Vagina (tissue), 2 donors: ENCODE measurements at places on chromosomes 16 and 17.
A peak's percentile ranks its signal among the peaks of the same experiment; 100 is the strongest.

DNA sequence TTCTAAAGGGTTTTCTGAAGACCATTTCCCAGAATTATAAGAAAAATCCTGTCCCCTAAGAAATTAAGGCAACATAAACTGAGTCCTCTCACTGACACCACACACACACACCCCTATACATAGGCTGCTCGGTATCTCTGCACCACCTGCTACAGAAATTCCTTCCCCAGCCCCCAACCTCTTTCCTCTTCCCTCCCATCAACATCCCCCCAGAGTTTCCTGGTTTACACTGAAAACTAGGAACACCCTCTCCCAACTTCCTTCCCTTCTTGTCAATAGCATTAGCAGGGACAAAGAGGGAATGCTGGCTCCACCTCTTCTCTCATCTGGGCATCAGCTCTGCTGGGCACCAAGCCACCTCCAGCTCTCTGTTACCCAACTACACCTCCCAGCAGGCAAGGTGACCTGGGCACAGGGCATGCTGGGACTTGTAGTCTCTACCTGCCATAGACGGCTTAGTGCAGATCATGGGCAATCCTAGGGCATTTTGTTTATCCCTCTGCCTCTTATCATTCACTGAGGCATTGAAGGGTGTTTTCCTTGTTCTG, 15.7 kb downstream of the CAVIN1 start:
- no peak for DNase-seq

DNA sequence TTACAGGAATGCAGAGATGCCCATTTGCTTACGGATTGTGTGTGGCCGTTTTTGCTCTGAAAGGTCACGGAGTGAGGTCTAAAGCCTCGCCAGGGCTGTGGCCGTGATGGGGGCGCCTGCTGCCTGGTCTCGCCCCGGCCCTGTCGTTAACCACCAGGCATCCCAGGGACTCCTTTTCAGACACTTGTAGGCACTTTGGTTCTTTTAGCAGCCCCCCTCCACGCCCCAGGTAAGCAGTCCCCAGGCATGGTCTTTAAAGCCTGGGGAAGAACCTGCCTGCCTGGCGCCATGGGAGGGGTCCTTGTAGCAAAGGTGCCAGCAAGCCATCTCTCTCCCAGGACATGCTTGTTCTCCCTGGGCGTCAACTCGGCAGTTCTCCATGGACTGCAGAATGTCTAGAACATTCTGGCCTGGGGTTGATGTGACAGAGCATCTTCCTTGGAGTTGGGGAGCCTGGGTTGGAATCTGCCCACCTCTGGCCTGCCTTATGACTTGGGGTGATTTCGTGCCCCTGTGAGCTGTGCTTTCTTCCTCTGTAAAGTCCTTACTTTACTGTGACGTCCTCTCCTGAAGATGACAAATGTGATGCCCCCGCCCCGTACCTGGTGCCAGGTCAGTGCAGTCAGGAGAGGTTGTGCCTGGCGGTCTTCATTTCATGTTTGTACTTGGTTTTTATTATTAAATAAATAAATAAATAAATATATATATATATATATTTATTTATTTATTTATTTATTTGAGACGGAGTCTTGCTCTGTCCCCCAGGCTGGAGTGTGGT, 5.4 kb downstream of the KCTD5 start:
- DNase-seq, result no peak

DNA sequence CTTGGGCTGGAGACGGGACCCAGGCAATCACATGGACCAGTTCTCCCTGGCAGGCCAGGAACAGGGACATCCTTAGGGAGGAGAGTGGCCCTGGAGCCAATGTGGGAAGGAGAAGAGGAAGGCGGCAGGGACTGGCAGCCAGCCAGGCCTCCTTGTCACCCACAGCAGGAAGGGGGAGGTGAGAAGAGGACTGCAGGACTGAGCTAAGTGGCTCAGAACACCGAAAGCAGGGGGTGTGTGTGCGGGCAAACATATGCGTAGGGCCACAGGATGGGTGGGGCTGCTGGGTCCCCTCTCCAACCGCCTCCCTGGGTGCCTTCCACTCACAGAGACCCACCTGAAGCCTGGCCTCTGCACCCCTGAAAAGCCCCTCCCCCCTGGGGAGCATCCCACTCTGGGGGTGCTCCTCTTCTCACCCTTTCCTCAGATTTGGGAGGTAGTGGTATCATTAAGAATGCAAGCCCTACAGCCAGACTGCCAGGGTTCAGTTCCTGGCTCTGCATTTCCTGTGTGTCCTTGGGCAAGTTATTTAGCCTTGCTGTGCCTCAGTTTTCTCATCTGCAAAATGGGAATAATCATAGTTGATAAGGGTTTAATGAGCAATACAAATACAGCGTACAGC, 8.1 kb downstream of the PNMT start:
- no peak for DNase-seq

DNA sequence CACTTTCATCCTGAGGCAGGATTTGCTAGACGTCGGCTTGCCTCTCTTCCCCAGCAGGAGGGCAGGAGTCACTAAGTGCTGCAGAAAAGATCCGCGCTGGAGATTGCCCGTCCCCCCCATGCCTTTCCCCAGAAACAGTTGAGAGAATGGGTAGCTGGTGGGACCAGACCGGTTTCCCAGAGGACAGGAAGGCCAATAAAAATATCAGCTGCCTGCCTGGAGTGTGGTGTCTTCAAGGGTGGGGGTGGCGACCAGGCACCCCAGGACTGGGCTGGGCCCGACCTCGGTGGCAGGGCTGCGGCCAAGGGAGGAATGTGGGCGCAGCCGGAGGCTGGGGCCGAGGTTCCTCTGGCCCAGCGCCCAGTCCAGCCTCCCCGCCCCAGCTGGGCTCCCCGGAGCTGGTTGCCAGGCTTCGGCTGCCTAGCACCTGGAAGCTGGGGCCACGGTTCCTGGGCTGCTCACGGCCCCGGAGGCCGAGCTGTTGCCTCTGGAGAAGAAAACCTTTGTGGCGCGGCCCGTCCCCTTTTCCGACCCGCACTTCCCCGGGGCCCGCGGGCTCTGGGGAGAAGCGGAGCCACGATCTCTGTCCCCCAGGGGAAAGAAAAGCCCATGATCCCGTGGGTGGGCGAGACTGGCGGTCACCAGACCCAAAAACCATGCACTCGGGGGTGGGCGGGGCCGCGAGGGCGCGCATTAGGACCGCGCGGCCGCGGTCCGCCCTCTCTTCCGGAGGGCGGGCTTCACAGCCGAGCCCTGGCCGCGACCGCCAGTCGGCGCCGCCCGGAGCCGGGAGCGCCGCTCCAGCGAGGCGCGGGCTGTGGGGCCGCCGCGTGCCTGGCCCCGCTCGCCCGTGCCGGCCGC, at the start of gene TRAF4:
TSS of gene TRAF4 (plus strand) at position 769 of the 861 bp plus-strand sequence. CDS start 102 bp downstream, outside the sequence.
- no peak for DNase-seq

- DNase-seq, result no peak
These were observed 9.5 kb downstream of the DLX4 start for GRCh38 chr17:49978501-49978900.

DNA sequence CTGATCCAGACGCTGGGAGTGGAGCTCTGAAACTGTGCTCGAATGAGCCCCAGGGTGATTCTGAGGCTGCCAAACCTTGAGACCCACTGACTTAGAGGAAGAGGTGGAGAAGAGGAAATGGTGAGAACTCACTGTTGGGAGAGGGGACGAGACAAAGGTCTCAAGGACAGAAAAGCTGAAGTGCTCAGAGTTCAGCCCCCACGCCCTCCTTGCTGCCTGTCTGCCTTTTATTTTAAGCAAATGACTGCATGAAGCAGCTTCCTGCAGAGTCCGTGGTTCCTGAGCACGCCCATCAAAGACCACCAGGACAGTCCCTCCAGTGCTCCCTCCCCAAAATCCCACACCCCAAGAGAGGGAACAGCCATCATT, 20.4 kb downstream of the COTL1 start:
- DNase-seq, result no peak

DNA sequence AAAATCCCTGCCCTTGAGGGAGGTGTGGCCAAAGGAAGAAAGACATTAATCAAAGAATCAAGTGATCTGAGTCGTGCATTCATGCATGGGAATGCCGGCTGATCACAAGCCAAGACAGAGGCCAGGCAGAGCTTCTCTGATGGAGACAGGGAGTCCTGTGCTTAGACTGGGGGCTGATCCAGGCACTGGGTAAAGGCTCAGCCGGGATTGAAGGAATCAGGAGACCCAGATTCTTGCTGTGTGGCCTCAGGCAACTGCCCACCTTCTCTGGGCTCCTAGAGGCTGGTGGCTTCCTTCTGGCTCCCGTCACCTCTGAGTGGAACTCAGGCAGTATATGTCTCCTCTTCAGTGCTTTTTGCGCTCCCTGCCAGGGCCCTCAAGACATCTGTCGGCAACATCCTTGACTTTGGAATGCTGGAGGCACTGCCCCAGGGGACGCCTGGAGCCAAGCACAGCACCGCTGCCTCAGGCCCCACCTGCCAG, 17.7 kb downstream of the RAI1 start:
- DNase-seq, result no peak

GRCh38 chr17:39199820-39200069, 338 bp upstream of the RPL19 start:
- DNase-seq, result no peak

GRCh38 chr17:70059071-70059470, 16.0 kb upstream of the KCNJ16 start:
- no peak for DNase-seq

DNA sequence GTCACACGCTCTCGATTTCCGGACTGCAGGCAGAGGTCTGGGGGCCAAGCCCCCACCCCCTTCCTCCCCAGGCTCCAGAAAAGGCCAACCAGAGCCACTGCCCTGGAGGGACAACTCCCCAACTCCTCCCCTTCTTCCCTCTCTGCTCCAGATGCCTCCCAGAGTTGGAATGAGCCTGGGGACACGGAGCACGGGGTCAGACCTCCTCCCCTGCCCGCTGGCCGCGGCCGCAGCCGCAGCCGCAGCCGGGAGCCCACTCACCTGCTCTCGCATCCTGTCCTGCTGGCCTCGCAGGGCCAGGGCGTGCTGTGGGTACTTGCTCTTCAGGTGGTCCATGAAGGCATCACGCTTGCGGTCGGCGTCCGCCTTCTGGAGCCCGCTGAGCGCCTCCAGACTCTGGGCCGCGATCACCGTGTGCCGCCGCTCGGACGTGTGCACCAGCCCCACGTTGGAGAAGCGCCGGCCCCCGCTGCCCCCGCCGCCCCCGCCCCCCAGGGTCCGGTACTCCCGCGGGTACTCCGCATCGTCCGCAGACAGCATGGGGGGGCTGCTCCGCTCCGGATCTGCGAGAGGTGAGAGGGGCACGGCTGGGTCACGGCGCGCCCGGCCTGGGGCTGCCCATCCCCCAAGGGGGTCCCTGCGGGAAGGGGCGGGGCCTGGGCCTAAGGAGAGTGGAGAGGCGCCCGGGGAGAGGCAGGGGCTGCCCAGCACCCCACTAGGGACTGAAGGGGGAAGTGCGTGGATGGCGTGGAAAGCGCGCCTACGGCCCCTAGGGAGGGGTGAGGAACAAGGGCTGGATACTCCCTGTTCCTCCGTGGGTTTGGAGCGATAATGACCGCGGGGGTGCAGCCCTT, 27.3 kb downstream of the SRCIN1 start:
- no peak for DNase-seq

- DNase-seq, result no peak
These were observed 18.1 kb upstream of the LCMT1 start for GRCh38 chr16:25093208-25094061.

DNA sequence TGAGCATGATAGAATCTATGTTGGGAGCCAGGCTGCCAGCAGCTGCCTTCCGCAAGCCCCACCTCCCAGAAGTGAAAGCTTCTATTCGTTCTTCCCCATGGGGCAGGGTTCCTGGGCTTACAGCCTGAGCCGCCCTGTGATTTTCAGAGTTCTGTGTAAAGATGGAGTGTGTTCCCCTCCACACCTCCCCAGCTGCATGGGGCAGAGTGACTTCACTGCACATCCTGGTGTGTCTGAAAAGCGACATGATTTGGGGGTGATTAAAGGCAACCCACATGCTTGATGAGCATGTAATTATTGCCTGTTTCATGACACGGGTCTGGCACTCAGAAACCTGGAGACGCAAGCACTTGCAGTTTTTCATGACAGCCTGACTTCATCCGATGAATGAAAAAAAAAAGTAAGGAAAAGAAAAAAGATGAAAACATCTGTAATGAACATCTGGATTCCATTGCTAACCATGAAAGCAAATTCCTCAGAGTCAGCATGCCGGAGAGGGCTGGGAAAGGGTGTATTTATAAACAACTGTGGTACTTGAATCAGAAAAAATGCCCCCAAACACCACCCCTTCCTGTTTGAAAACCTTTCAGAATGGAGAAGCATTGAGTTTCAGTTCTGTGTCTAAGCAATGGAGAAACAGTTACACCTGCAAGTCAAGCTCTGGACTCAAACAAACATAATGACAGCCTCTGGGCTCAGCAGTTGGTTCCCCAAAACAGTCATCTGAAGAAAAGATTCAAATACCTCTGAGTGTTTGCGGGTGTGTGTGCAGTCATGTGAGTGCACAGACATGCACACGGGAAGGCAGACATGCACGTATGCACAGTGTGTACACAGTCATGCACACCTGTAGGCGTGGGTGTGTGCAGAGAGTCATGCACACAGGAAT, 266.0 kb downstream of the ENGASE start:
- no peak for DNase-seq

DNA sequence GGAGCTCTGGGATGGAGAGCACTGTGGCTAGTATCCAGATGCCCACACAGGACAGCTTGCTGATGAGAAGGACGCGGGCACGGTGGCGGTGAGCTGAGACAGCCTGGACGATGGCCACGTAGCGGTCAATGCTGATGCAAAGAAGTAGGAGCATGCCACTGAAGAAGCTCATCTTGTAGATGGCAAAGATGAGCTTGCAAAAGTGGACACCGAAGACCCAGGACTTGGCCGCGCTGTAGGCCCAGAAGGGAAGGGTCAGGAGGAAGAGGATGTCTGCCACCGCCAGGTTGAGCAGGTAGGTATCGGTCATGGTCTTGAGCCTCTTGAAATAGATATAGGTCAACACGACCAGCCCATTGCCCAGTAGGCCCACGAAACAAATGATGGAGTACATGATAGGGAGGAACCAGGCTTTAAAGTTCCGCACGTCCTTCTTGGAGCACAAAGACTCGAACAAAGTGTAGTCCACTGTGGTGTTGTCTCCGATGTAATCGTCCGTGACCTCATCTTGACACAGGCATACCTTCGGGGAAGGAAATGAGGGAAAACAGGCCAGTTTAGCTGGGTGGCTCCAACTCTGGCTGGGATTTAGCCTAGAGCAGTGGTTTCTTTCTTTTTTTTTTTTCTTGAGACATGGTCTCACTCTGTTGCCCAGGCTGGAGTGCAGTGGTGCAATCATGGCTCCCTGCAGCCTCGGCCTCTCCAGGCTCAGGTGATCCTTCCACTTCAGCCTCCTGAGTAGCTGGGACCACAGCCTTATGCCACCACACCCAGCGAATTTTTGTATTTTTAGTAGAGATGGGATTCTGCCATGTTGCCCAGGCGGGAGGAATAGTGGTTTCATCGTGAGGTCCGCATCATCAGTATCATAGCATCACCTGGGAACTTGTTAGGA, 9.7 kb downstream of the CCR7 start:
- DNase-seq, result peak; percentile 84

- DNase-seq, result no peak
These were observed 698 bp downstream of the UBE2G1 start for GRCh38 chr17:4365628-4366326.
